ENCODE measurements at places on chromosomes 2 and 18.

- peak; percentile 73 for DNase-seq
Measured at GRCh38 chr2:20490300-20491181, 43.7 kb downstream of the RHOB start.

DNA sequence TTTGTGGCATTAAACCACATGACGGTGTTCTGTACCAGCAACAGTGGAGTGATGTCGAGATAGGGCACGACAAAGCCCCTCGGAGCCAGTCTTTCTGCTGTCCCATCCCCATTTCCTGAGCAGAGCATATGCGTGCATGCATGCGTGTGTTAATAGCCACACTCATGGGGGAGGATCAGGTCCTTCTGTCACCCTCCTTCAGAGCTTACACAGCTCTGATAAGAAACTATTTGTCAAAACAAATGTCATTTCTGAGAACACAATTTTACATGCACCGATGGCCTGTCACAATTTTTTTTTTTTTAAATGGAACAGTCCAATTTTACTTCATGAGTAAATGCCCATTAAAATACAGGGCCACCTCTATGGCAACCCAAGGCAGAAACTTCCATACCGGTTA lies 95.9 kb upstream of the ZBTB14 start:
- DNase-seq = no peak

DNA sequence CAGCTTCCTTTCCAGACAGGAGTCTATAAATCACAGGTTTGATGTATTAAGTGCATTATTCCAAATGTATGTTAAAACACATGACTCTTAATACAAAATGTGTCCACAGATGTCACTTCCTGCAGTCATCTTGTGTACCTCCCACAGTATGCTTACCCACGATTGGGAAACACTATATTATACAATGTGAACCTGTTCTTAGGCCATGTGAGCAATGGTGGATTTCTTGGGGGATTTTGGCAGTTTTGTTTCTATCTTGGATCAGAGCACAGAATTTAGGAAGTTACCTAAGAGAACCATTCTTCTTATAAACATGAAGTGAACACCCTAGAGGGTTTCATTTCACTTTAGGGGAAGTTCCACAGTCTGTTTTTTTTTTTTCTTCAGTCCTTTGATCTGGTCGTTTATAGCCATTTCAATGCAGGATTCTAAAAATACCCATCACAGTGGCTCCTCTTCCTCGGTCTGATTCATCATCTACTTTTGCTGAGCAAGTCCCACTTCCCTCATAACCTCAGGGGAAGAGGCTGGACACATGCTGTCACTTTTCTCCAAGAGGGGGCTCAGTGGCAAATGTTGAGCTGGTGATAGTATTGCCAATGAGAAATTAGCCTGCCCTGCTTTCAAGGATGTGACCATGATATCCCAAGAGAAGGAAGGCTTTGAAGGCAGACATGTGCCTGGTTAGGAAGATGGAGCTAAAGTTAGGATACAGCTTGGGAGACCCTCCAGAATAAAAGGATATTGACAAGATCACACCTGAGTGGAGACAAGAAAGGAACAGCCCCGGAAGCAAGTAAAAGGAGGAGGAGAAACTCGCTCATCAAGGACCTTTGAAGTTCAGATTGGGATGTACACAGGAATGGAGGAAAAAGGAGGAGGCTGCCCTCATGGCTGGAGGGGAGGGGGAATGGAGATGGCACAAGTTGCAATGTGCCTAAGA lies 22.6 kb downstream of the PLEK start:
- no peak for DNase-seq

- peak; percentile 41 for DNase-seq
Measured at GRCh38 chr18:74493689-74494088, 2.5 kb upstream of the CNDP2 start.

GRCh38 chr2:240603081-240603835 lies 16.7 kb downstream of the CAPN10 start:
- DNase-seq = no peak
